Osteocyte (in vitro differentiated cells): ENCODE measurements at places on chromosomes 2 and 18. TPM values are rescaled to one million over a fixed set of nuclear protein-coding genes. Genes with fewer than 3 reads are reported as not detected.

DNA sequence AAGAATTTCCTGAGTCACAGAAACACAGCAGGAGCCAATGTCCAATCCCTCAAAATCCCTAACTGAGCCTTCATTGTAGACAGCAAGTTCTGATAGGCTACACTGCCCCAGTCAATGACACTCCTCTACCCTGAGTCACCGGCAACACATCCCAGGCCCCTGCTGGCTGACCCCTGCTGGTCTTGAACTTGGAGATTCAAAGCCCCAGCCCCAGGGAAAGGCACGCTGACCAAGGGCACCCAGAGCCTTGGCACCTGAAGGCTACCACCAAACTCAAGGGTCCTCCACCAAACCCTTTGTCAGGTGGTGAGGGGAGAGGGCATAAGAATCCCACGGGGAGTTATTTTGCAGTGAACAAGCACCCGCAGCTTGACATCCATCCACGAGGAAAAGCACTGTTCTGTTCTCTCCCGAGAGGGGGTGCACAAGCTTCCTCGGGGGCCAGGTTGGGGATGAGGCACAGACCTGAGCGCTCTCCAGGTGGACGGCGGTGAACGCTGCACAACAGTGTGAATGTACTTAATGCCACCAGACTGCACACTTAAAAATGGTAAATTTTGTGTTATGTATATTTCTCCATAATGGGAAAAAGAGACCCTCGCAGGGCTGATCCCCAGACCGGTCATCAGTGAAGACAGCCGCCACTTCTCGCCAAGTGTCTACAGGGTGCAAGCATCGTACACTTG lies 46.9 kb downstream of the TFCP2L1 start:
- no peak for DNase-seq

GRCh38 chr2:162994718-162995117 lies 156.2 kb upstream of the KCNH7 start:
- DNase-seq = no peak

- DNase-seq = no peak
Observed at GRCh38 chr18:22453315-22453714, 35.6 kb upstream of the CTAGE1 start.

- no peak for DNase-seq
Observed at GRCh38 chr18:33583901-33584300, 5.9 kb downstream of the ASXL3 start.

DNA sequence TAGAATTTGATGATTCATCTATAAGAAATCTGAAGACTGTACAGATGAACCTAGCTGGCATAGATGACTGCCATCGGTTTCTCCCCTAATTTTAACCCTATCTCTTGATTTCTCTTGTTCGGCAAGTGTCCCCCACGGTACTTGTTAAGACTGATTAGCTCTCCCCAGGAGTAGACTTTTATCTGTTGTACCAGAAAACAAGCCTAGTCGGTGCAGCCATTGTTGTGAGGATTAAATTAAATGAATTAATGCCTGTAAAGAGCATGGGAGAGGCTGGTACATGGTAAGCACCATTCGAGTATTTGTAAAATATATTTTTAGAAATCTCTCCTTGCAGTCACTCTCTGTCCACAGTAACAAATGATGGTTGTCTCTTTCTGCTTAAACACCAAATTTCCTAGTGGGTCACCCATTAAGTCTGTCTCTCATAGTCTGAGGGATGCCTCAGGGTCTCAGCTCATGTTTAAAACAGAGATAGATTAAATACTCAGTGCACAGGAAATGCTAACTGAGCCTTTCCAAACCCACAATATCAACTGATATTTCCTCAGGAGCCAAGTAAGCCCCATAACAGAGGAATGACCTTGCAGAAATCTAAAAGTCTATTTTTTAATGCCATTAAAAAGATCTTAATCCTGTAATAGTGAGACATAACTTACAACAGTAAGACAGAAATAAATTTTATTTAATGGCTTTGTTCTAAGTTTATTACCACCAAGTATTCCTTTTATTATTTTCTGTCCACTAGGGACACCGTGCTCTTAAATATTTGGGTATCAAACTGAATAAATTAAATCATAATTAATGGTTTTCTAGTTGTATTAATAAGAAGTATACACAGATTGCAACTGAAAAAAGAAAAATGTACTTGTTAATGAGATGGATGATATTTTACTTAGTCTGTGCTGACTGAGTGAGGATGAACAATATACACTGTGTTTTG lies 2.9 kb upstream of the B4GALT6 start:
- DNase-seq = no peak

DNA sequence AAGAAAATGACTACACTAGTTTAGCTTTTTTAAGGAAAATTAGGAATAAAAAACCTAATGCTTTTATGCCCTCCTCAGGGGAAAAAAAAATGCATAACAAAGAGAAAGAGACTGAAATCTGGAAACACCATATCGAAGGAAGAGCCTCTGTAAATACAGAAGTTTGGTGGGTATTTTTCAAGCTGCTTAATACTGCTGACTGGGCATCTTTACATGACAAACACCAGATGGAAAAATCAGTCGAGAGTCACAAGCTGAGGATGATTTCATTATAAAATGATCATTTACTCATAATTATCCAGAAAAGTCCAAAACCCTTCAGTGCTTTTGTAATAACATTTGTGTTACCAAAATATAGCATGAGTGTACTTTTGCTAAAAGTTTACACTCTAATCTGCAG lies 1600.7 kb upstream of the ACVR2A start:
- DNase-seq = no peak

Gene DES
- not detected in 2 replicates for total RNA-seq

Gene FOXI3
- not detected in 2 replicates for total RNA-seq

Gene LAMA3
- total RNA-seq = not detected in 2 replicates

GRCh38 chr18:51135364-51135763 lies 62.1 kb downstream of the MEX3C start:
- DNase-seq = peak; percentile 56

- no peak for DNase-seq
Observed at GRCh38 chr2:217017456-217018252, 157.8 kb upstream of the TNP1 start.

- no peak for DNase-seq
Observed at GRCh38 chr2:237978058-237978712, 11.4 kb downstream of the UBE2F start.

DNA sequence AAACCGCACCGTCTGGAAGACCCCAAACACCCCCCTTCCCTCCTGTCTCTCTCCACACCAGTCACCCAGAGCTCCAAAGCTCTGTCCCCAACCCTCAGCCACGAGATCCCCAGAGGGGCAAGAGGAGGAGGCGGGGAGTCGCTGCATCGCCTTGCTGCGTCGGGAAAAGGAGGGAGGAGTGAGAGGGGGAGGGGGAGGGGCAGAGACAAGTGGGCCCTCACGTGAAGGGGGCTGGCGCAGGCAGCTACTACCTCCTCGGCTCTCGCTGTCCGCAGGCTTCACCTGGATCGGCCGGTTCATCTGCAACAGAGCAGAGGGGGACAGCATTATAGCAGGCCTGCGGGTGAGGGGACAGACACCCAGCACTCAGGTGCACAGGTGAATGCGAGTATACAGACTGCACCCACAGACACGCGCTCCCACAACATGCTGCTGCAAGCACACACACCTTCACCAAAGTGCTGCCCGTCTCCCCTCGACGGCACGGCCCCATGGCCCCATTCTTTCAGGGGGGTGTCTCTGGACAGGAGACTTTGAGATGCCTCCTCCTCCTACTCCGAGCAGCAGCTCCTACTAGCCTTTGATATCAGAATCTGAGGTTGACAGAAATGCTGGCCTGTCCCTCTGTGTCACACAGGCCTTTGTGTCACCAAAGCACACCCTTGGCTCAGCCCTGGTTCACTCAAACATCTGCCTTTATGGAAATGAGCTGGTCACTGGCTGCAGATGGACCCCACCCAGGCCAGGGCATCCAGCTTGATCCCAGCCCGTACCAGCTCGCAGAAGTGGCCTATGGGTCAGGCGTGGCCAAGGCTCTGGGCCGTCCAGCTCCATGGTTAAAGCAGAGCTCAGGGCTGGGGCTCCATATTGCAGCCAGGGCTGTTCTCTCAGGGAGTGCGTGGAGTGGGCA lies 243.8 kb downstream of the CELF4 start:
- DNase-seq = no peak

DNA sequence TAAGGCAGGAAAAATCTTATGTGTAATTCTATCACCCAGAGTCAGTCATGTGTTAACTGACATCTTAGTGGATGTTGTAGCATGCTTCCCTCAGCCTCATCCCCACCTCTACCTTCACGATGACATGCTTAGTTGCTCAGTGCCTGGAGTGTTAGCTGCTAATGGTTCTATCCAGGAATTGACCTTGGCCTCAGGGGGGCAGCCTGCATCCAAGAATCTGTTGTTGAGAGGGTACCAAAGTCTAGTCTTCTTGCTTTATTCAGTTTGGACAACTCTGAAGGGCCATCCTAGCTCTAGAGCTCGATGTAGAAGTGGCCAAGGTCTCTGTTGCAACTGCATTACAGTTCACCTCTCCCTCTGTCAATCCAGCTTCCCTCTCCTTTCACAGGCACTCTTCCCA lies 61.2 kb downstream of the ACYP2 start:
- no peak for DNase-seq

- no peak for DNase-seq
Observed at GRCh38 chr2:64972426-64972825, 16.8 kb upstream of the SLC1A4 start.

Gene CFAP53
- 0.39 and 0.78 TPM in 2 replicates for total RNA-seq

- DNase-seq = no peak
Observed at GRCh38 chr18:45666520-45666919, 51.2 kb downstream of the SLC14A2 start.

GRCh38 chr18:7686278-7686677 lies 119.2 kb downstream of the PTPRM start:
- no peak for DNase-seq

Gene CRYBA2
- not detected in 2 replicates for total RNA-seq

DNA sequence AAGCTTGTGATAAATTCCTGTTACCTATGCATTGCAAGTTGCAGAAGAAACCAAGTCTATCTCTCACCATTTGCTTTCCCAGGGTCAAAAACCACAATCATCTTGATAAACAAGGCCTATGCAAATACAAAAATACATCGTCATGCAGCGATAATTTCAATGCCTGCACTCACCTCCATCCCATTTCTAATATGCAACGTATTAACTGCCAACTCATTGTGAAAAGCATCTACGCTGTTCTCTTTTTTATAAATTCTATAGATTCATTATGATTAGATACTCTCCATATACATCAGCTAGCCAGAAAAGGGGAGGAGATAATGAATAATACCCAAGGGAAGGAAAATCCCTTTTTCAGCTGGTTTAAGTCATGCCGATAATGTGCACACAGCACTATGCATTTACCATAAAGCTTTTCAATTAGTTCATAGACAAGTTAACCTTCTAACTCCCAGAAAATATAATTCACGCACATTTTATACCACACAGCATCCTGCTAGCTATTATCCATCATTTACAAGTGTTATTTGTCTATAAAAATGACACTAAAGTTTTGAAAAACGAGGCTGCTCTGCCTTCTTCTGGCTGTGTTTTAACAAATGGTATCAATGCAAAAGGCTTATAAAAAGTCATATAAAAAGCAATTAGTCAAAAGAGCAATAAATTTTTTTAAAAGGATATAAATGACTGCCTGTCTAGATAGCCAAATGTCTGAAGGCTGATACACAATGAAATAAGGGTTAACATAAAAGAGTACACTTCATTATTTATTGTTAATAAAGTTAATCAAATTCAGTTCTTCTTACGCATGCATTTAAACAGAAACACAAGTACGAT lies 77.6 kb downstream of the AFF3 start:
- no peak for DNase-seq

Gene SPEG
- 27.0 and 30.3 TPM in 2 replicates for total RNA-seq

- no peak for DNase-seq
Observed at GRCh38 chr2:106336108-106336507, 132.1 kb downstream of the RGPD3 start.

DNA sequence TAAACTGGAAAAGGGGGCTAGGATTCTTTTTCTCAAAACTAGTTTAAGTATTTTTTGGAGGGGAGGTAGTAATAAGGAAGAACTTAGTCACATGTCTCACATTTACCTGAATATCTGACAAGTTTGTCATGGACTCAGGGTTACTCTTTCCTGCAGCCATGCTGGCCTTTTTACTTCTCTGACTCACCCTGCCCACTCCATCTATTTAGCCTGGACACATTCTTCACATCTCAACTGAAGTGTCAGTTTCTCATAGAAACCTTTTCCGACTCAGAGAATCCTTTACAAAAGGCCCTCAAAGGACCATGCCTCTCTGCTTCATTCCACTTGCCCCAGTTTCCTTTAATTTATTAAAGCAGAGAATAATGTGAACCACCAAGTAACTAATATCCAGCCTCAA lies 42.6 kb downstream of the SCN7A start:
- DNase-seq = no peak

Gene CNTNAP5
- total RNA-seq = not detected in 2 replicates

DNA sequence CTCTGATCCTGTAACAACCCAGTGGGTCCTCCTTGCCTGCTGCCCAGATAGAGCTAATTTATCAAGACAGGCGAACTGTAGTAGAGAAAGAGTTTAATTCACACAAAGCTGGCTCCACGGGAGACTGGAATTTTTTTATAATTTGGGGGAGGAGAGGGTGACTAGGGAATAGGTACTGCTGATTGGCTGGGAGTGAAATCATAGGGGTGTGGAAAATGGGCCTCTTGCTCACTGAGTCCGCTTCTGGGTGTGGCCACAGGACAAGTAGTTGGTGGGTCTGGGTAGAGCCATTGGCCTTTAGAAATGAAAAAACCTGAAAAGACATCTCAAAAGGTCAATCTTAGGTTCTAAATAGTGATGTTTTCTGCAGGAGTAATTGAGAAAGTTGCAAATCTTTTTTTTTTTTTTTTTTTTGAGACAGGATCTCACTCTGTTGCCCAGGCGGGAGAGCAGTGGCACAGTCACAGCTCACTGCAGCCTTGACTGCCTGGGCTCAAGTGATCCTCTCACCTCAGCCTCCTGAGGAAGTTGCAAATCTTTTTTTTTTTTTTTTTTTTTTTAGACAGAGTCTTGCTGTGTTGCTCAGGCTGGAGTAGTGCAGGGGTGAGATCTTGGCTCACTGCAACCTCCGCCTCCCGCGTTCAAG lies 14.4 kb upstream of the UGGT1 start:
- DNase-seq = no peak

Gene NAT8
- total RNA-seq = not detected in 2 replicates

- no peak for DNase-seq
Observed at GRCh38 chr2:38095079-38095995, 19.4 kb upstream of the CYP1B1 start.

GRCh38 chr2:67041051-67041450 lies 356.1 kb upstream of the ETAA1 start:
- no peak for DNase-seq

GRCh38 chr2:181330286-181330685 lies 126.9 kb upstream of the ITGA4 start:
- no peak for DNase-seq
